ENCODE measurements at places on chromosomes 5 and 9.
A peak's percentile ranks its signal among the peaks of the same experiment; 100 is the strongest.

GRCh38 chr5:173501922-173502321 lies 114.5 kb downstream of the BOD1 start:
- DNase-seq, result no peak

GRCh38 chr5:178222292-178222691 lies 10.3 kb downstream of the PHYKPL start:
- peak; percentile 57 for DNase-seq

DNA sequence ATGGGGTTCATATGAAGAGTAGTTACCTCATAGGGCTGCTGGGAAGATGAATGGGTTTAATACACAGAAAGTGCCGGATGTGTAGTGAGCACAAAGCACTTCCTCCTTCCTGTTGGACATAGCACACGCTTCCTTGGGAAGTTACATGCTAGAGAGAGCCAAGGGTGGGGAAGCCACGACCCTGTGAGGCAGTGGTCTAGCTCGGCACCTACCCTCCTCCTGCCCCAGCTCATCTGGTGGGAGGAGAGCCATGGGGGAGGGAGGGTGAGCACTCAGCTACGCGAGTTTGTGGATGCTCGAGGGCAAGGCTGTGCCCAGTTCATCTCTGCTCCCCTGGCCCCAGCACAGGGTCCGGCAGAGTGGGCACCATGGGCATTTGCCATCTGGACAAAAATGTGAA lies 43.6 kb upstream of the NEK6 start:
- no peak for DNase-seq

- peak; percentile 77 for DNase-seq
Observed at GRCh38 chr5:135829681-135830383, 4.6 kb upstream of the SLC25A48 start.

DNA sequence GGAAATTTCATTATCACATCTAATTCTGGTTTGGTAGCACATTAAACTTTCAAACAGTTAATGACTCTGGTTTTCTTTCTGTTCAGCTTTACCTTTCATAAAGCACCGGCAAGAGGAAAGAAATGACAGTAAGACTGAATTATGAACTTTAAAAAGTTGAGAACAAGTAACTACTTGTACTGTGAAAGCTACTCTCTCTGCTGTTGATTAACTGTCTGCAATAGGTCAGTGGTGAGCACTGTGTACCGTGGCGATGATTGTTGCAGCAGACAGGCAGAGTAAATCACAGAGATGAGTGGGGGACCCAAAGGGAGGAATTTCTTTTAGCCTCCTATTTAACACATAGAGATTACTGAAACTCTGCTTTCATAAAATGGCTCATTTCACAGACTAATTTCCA lies 74.0 kb upstream of the MEF2C start:
- no peak for DNase-seq

DNA sequence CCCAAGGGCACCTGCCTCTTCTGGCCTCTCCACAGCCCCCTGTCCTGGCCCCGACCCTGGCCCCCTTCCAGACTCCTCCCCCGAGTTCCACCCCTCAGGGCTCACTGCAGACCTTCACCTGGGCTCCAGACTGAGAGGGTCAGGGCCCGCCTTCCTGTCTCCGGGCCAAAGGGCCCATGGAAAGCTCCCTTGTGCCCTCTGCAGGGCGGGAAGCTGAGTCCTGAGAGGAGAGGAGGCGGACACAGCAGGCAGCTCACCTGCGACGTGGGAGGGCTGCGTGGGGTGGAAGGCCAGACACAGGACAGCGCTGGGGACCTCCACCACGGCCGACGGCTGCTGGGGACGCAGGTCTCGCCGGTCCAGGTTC lies 20.6 kb downstream of the DYNC2I2 start:
- peak; percentile 89 for DNase-seq

- no peak for DNase-seq
Observed at GRCh38 chr9:88821033-88821745, 170.1 kb upstream of the S1PR3 start.

- no peak for DNase-seq
Observed at GRCh38 chr9:136304456-136304855, 562 bp upstream of the CCDC187 start.

- no peak for DNase-seq
Observed at GRCh38 chr5:147853372-147853987, 22.0 kb upstream of the SPINK1 start.

DNA sequence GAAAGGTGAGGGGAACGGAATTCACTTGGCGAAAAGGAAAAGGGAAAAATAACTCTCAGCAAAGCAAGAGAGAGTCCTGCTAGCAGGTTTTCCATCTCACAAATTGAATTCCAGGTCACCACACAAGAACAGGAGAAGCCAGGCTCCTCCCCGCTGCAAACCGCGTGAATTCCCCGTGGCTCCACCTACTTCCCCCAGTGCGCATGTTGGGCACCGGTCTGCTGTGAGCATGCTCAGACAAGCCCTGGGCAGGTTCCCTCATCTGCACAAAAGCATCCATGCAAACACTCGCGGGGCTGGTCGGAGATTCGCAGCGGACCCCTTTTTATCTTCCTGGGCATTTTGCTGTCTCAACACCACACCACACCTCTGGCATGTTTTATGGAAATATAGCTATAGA lies 58.5 kb upstream of the S1PR3 start:
- DNase-seq, result no peak

- no peak for DNase-seq
Observed at GRCh38 chr5:149605998-149606724, 24.9 kb downstream of the ARHGEF37 start.

DNA sequence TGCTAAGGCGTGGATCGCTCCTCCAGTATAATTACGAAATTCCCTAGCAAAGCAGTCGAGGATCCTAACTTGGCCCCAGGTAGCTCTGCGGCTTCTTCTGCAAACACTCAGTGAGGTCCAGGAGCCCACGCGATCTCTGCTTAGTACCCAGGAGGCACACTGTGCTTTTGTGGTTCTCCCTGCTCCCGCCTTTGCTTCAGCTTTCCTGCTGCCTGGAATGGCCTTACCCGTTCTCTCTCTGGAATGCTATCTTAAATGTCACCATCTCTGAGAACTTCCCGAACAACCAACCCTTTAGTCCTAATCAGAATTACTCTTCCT lies 639 bp downstream of the INVS start:
- DNase-seq, result no peak

GRCh38 chr9:121727295-121728020 lies 76.0 kb downstream of the DAB2IP start:
- DNase-seq, result no peak

All from kidney (tissue), 22 donors.